ENCODE measurements at places on chromosomes 13 and 19.

GRCh38 chr19:41421314-41421713, 5.9 kb downstream of the B3GNT8 start:
- no peak for DNase-seq

DNA sequence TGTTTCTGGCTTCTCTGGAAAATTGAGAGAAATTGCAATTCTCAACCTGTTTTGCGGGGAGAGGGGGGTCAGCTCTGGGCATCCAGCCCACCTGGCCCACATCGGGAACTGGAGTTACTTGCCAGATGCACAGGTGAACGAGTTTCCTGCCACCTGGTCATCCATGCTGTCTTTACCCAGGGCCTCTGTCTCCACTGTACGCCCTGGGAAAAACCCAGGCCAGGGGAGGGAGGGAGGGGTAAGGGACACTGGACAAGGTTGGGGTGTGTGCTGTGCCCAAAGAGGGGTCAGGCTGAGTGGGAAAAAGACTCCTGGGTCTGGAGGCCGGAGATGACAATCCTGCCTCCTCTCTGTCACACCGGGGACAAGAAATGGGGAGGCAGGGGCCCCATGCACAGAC, 307.6 kb downstream of the ZNF536 start:
- DNase-seq, result no peak

GRCh38 chr13:45481688-45482087, 16.9 kb downstream of the COG3 start:
- no peak for DNase-seq

GRCh38 chr13:78604782-78605611, 1.6 kb upstream of the POU4F1 start:
- no peak for DNase-seq

DNA sequence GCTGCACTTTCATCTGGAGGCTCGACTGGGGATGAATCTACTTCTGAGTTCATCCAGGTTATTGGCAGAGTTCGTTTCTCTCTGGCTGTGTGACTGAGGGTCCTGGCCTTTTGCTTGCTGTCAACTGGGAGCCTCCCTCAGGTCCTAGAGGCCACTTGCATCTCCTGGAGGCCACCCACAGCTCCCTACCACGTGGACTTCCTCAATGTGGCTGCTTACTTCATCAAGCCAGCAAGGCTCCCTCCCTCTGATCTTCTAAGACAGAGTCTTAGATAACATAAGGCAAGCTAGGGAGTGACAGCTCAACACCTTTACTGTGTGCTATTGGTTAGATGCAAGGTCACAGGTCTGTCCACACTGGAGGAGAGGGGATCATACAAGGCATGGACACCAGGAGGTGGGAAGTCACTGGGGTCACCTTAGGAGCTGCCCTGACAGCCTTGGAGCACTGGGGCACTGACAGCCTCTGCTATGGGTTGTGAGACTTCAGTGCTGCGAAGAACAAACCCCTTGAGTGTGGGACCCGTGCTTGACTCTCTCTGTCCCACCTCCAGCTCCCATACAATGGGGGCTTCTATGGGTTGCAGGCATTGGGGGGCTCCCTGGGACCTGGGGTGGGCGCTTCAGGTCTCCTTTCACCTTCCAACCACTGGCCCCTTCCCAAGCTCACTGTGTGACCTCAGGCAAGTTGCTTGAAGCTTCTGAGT, 5.3 kb downstream of the FAM187B start:
- no peak for DNase-seq

DNA sequence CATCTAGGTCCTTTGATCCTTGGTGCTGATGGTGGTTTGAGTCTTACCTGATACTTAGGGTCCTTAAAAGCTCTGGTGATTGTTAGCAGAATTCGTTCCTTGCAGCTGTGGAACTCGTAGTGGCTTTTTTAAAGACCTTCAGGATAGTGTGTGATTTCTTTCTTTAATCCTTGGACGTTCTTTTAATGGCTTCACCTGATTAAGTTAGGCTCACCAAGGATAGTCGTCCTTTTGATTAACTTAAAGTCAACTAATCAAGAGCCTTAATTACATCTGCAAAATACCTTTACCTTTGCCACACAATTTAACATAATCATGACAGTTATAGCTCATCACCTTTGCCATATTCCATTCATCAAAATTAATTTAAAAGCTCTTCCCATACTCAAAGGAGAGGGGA, 1807.7 kb downstream of the OLFM4 start:
- DNase-seq, result no peak

DNA sequence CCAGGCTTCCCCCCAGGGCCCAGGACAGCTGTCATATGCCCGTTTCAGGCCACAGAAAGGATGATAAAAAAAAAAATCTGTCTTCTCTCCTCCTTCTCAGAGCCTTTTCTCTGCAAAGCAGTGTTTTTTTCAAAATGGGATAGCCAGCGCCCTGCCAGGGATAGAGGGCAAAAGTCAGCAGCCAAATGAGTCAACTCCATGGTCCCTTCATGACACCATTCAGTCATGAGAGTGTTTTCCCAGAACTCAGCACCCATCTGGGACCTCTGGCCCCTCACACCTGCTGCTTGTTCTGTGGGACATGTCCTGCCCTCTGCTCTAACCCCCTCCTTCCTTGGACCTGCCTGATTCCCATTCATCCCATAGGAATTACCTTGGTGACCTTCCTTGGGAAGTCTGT, 95.0 kb downstream of the CYSLTR2 start:
- no peak for DNase-seq

All from LoVo (cell line).